ENCODE measurements at places on chromosomes 12 and 14.

GRCh38 chr14:100237735-100238418, 1.1 kb upstream of the YY1 start:
- DNase-seq: no peak

- DNase-seq: no peak
Measured at GRCh38 chr12:42322567-42322966, 3.3 kb downstream of the ZCRB1 start.

- DNase-seq: no peak
Measured at GRCh38 chr12:131965073-131965472, 15.3 kb downstream of the EP400 start.

- no peak for DNase-seq
Measured at GRCh38 chr12:116099652-116100432, 177.7 kb downstream of the MED13L start.

DNA sequence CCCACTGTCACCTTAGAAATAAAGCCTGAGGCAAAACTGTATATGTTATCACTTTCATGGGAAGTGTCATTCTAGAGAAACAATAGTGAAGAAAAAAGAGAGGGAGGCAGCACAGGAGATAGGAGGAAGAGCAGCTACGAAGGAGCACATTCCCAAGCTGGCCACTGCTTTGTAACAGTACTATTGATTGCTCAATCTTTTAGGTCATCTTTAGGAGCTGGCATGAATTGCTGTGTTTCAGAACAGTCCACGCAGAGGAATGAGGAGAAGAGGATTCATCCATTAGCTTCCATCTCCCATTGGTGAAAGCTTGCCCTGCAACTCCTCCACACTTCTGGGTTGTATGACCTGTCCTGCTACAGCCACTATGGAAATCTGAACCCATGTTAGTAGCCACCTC, 372.5 kb upstream of the DDHD1 start:
- DNase-seq: no peak

- peak; percentile 43 for DNase-seq
Measured at GRCh38 chr14:105281371-105282097, 19.3 kb downstream of the BRF1 start.

DNA sequence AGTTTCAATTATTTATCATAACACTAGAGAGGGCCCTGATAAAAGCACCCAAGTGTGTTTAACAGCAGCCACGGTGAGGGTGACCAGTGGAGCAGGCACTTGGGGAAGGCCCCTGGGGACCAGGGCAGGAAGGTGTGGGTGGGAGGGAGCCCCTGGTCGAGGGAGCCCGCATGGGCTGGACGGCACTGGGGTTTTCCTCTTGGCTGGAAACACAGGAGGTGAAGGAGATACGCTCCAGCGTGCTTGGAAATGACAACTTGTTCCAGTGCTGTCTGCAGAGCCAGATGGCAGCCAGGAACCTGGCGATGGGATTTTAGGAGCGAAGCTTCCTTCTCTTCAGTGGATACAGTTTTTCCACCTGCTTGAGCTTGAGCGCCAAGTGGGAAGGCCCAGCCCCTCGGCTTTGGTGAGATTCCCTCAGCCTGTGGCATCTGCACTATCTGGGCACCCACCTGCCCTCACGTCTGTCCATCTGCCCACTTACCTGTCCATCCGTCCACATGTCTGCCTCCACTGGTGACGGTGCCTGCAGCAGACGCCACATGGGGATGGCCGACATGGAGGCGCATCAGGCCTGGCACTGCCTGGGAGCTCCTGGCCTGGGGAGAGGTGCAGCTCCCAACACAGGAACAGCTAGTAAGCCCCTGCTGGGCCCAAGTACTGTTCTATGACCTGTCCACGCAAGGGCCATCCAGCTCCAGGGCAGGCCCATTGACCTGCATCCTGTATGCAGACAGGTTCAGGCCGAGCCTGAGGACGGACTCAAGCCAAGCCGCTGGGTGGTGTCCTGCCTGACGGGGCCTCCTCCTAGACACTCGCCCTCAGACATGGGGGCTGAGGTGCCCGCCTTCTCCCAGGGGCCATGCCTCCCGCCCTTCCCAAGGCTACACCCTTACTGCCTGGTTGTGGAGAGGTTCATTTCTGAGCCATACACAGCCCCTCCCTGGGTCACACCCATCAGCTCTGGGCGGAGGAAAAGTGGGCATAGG, 192.2 kb upstream of the C14orf180 start:
- DNase-seq: no peak

GRCh38 chr12:175759-176158, 38.2 kb downstream of the SLC6A12 start:
- no peak for DNase-seq

- DNase-seq: no peak
Measured at GRCh38 chr14:24432259-24433131, 2.7 kb downstream of the KHNYN start.

DNA sequence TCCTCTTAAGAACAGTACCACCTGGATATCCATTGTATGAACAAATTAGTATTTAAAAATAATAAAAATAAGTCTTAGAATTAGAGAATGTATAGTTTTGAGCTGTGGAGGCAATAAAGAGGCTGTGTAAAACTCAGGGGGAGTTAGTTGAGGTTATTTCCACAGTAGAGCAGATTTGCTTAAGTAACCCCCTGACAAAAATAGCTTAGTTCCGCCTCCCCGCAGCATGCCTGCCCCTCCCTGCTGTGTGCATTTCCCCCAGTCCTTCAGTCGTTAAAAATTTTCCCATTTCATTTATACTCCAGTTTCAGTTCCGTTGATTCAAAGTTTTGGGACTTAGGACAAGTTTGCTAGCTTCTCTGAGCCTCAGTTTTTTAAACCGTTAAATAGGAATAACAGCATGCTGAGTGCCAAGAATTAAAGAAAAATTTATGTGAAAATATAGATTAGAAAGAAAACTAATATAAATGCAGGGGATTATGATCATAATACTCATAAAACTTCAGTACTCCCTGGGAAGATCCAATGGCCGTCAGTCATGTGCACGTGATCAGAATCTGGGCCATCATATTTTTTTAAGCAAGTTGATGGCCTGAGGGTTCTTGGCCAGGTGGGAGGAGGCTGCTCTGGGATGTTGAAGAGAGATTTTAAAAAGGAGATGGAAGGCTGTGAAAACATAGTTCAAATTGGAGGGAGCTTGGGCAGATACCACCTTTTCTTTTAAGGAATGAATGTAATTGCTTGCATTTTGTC, 14.5 kb upstream of the SLC38A2 start:
- DNase-seq: no peak

- DNase-seq: no peak
Measured at GRCh38 chr12:85527192-85527591, 247.2 kb downstream of the ALX1 start.

GRCh38 chr12:104502217-104502616, 45.5 kb downstream of the CHST11 start:
- DNase-seq: no peak

DNA sequence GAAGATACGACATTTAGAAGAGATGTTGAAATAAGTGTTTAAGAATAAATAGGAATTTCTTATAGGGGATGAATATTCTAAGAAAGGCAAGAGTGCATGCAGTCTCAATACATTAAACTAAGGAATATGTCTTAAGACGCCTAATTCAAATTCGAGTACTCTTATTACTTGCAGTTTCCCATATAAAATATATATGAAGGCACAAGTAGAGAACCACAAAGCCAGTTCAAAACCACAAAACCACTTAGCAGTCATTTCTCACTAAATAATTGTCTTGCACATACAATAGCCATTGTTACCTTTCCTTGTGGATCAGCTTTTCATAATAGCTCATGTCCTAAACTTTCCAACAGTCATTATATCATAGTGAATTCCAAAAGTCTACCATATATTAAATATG, 91.0 kb upstream of the MON2 start:
- DNase-seq: no peak

- no peak for DNase-seq
Measured at GRCh38 chr14:36503771-36504741, 16.0 kb downstream of the NKX2-1 start.

- peak; percentile 75 for DNase-seq
Measured at GRCh38 chr12:29041621-29042020, 107.5 kb upstream of the FAR2 start.

DNA sequence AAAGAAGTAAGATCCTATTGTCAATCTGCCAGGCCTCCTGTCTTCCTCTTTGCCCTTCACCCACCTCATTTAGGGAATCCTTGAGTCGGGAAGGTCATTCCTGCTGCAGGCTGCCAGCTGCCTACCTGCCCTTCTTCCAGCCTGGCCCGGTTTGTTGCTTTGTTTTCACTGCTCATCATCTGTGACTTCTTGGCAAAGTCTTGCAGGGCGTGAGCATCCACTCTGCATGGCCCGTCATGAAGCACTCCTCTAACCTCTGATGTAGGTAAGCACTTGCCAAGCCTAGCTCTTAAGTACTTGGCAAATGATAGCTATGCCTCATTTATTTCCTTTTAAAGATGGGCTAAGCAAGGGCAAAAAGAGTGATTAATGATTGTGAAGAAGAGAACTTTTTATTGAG, 192.8 kb downstream of the NRXN3 start:
- no peak for DNase-seq

DNA sequence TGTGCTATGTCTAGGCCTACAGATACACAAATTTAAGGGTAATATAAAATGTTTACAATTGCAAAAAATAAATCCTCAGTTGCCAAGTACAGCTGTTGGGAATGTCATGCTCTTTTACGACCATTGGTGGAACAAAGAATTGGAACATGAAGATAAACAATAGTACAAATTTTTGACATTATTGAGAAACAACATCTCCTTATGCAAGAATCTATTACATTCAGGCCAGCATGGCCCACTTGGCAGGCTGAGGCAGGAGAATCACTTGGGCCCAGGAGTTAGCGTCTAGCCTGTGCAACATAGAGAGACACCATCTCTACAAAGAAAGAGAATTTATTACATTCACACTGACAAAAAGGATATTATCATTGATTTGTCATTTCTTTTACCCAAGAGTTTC, 135.9 kb upstream of the NTF3 start:
- DNase-seq: no peak

DNA sequence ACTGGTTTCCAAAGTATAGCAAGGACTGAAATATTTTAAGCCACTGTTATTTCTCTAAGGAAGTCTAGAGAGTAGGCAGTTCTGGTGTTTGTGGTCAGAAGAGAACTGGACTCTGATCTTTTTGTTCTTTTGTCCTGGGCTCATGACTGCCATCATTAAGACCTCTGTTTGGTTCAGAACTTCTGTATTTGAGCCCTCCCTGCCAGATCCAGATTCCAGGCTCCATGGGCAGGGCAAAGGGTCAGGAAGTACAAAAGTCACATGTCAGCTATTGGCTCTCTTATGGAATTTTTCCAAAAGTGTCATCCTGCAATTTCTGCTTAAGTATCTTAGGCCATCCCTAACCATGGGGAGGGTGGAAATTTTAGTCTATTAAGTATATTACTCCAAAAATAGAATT, 6.8 kb downstream of the PIWIL1 start:
- DNase-seq: no peak

- no peak for DNase-seq
Measured at GRCh38 chr14:101137234-101137633, 233.7 kb upstream of the RTL1 start.

DNA sequence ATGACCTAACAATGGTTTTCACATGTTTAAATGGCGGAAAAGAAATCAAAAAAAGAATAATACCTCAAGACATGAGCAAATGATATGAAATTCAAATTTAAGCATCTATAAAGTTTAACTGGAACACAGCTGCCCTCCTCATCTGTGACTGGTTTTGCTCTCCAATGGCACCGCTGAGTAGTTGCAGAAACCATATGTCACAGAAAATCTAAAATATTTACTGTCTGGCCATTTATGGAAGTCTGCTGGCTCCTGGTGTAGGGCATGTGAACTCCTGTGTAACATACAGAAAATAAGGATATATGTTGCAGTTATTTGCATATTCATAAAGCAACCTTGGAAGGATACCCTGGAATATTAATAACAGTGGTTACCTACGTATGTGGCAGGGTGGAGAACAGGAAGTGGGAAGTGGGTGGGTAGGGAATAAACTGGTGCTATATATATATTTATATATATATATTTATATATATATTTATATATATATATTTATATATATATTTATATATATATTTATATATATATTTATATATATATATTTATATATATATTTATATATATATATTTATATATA, 48.4 kb downstream of the LTBP2 start:
- no peak for DNase-seq

DNA sequence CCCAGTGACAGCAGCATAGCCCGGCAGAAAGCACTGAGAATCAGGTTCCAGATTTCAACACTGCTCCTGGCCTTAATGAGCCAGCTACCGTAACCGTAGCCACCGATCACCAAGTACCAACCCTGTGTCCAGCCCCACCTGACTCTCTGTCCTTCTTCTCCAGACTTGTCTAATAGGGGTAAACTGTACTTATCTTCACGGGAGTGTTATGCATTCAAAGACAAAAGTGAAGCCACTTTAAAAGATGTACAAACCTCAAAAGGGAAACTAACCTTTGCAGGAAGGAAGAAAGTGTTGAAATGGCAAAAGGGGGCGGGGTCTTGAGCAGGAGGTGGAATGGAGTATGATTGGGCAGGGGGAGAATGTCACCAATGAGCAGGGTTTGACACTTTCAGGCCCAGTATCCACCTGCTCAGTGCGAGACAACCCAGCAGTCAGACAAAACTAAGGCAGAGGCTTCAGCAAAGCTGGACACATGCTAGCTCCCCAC, 226.1 kb downstream of the CHST11 start:
- DNase-seq: no peak

GRCh38 chr14:59333235-59333634, 131.9 kb downstream of the GPR135 start:
- DNase-seq: no peak

GRCh38 chr14:59415836-59416602, 49.2 kb downstream of the GPR135 start:
- DNase-seq: no peak

DNA sequence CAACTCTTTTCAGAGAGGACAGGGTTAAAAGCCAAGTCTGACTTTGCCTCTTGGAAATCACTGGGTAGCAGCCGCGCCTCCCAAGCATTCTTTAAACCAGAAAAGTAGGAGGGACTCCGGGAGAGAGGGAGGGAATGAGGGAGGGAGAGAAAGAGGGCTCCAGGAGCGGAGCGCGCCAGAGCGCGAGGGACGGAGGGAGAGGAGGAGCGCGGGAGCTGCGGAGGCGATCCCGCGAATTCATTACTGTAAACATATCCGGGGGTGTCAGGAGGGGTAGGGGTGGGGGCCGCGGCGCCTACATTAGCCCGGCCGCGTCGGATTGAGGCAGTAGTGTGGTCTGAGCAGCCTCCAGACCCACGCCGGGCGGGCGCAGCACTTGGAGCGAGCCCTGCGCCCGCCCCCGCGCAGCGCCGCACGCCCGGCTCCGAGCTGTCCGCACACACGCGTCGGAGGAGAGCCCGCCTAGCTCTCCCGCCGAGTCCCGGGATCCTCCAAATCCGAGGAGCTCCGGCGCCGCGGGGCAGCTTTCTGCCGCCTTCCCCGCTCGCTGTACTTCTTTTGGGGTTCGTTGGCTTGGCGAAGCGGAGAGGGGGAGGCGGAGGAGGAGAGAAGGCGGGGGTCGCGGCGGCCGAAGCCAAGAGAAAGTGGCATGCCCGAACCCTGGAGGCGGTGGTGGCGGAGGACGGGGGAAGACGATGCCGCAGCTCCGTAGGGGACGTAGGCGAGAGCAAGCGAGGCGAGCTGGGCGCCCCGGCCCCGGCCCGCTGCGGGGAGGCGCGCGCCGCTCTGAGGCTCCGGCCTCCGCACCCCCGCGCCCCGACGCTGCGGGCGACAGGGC, 3.3 kb downstream of the FLRT2 start:
- no peak for DNase-seq

GRCh38 chr14:52769887-52770286, 21.5 kb downstream of the GNPNAT1 start:
- no peak for DNase-seq
